ENCODE measurements at places on chromosomes 7 and 10. TPM values are rescaled to one million over a fixed set of nuclear protein-coding genes. Genes with fewer than 3 reads are reported as not detected.

DNA sequence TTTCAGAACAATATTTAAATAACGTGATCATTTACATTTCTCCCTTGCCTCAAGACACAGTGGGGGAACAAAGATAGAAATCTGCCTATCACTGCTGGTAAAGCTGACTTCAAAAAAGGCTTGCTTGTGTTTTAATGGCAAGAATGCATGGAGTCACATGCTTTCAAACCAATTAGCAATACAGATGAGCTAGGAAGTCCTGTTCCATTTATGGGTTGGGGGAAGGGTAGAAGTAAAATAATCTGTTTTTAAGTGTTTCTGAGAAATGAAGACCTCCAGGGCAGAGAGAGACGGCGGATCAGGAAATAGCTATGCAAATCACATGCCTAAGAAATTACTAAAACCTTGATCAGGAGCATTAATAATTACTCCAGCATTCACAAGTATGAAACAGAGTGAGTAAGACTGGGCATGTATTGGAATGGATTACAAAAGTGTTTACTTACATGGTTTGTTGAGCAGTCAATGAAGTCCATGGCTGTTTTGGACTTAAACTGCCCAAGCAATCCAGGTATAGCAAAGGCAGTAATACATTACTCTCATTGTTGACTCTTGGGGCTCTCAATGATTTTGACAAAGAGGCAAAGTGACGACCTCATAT, 142.0 kb downstream of the ARID5B start:
- no peak for DNase-seq

DNA sequence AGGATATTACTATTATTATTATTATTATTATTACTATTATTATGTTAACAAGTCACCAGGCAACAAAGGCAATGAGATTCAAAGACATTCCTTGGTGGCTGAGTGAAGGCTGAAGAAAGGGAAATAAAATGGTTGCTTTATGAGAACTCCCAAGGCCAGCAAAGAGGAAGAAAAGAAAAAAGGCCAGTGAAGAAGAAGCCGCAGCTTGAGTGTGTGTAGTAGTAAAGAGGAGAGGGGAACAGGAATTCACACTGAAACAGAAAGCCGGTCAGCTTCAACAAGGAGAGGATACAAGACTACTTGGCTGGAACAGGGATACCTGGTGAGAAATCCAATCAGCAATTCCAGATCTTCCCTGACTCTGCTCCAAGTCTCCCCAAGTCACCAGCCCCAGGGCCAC, 42.4 kb downstream of the PLXNA4 start:
- no peak for DNase-seq

- no peak for DNase-seq
Measured at GRCh38 chr7:51025668-51026067, 243.0 kb upstream of the GRB10 start.

DNA sequence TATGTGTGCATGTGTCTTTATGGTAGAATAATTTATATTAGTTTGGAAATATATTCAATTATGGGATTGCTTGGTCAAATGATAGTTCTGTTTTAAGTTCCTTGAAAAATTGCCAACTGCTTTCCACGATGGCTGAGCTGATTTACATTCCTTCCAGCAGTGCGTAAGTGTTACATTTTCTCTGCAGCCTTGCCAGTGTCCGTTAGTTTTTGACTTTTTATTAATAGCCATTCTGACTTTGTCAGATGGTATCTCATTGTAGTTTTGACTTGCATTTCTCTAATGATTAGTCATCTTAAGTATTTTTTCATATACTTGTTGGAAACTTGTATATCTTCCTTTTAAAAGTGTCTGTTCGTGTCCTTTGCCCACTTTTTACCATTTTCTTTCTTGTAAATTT, 434.2 kb upstream of the POT1 start:
- no peak for DNase-seq

GRCh38 chr10:1217237-1217587, 161.0 kb downstream of the WDR37 start:
- peak; percentile 15 for DNase-seq

GRCh38 chr7:124919841-124920240, 9.8 kb downstream of the POT1 start:
- no peak for DNase-seq

- DNase-seq = no peak
Measured at GRCh38 chr7:133646472-133647315, 393.8 kb downstream of the EXOC4 start.

The LIPM gene
- total RNA-seq = not detected

GRCh38 chr7:101550641-101551541, 78.2 kb downstream of the MYL10 start:
- DNase-seq = no peak

GRCh38 chr10:26367771-26368170, 70.4 kb upstream of the APBB1IP start:
- DNase-seq = peak; percentile 2

DNA sequence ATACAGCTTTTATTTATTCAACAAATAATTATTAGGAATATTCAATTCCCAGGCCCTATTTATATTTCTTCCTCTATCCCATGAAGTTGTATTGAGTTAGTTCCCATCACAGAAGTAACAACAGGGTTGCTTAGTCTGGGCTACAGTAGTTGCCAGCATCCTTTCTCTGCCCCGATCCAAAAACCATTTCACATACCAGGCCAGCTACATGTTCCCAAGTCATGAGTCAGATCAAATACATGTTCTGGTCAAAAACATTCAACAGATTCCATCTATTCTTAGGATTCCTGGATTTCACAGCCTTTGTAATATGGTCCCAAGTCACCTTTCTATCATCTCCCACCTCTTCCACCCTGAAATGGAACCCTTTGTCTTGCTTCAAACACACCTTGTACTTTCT, 91.6 kb downstream of the RAB11FIP2 start:
- DNase-seq = no peak

GRCh38 chr7:117323305-117323850, 520 bp upstream of the WNT2 start:
- no peak for DNase-seq

The CTTNBP2 gene
- not detected for total RNA-seq

DNA sequence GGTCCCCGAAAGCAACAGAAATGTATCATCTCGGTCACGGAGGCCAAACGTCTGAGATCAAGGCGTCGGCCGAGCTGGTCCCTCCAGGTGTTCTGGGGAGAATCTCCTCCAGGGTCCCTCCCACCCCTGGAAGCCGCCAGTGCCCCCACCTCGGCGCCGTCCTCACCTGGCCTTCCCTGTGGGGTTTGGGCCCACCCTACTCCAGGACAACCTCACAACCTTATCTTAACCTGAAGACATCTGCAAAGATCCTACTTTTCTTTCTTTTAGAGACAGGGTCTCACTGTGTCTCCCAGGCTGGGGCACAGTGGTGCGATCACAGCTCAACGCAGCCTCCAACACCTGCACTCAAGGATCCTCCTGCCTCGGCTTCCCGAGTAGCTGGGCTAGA, 33.4 kb downstream of the ADAP1 start:
- peak; percentile 56 for DNase-seq

DNA sequence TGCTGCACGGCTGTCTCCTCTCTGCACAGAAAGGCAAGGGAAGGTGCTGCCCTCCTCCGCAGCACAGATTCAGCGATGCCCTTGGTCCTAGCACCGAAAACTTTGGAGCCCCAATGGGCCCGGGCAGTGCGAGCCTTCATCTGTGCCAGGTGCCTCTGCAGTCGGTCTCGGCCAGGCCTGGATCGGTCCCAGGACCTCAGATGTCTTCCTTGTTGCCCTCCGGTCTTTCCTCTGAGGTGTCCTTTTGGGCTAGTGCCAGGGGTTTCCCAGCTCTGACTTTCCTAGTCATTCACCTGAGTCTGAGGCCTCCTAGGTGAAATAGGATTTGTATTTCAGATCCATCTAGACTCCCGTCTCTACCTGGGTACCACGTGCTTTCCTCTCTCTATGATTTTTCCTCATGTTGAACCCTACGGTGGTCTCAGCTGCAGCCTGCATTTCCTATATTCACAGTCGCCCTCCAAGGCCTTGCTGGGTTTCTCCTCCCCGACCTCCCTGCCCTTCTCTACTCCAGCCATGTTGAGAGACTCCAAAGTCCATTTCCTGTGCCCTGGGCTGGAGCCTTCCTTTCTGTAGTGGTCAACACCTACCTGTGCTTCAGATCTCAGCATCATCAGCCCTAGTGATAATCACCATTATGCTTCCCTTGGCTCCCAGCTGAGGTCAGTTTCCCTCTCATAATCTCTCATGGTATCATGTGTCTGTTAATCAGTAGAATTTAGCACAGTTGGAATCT, 92.0 kb upstream of the PRSS58 start:
- DNase-seq = no peak

GRCh38 chr7:33946094-33946699, 40.9 kb downstream of the BMPER start:
- no peak for DNase-seq

- DNase-seq = no peak
Measured at GRCh38 chr10:48842231-48842630, 97.4 kb downstream of the LRRC18 start.

- DNase-seq = no peak
Measured at GRCh38 chr10:92208736-92209135, 82.1 kb downstream of the CPEB3 start.

The ABCB1 gene
- total RNA-seq = 56.3 TPM

DNA sequence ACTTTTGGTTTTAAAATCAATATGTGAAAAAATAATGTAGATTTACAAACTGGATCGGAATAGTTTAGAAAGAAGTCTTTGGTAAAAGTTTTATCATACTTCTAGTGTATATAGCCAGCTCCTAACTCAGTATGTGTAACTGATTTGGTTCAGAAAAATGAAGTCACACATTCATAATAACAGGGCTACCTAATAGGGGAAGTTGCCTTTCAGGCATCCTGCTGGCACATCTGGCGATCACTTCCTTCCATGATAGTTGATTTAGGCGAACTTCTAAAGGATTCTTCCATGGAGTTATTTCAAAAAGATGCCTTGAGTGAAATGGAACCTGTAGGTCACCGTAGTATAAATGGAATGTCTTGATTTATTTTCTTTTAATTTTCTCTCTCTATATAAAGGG, 69.1 kb downstream of the SHH start:
- DNase-seq = no peak

The GRID2IP gene
- 2.6 TPM for total RNA-seq

GRCh38 chr7:71313553-71313952, 181.6 kb downstream of the GALNT17 start:
- no peak for DNase-seq

GRCh38 chr7:80273327-80273726, 138.7 kb downstream of the GNAI1 start:
- DNase-seq = no peak

DNA sequence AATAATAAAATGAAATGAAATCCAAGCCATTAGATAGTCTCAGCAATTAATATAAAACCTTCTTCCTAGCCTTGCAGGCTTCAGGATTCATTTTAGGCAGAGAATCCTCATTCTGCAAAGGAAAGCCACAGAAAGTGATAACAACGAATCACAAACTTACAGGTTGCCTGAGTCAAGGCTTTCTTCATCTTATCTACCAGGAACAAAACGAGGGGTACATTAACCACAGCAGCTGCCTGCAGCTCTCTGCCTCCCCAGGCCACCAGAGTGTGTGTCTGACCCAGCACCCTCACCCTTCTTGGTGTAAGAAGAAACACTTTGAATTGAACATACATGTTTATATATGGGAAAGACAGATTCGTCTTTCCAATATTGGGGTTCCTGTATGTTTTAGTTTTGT, 12.5 kb upstream of the TNS3 start:
- DNase-seq = no peak

DNA sequence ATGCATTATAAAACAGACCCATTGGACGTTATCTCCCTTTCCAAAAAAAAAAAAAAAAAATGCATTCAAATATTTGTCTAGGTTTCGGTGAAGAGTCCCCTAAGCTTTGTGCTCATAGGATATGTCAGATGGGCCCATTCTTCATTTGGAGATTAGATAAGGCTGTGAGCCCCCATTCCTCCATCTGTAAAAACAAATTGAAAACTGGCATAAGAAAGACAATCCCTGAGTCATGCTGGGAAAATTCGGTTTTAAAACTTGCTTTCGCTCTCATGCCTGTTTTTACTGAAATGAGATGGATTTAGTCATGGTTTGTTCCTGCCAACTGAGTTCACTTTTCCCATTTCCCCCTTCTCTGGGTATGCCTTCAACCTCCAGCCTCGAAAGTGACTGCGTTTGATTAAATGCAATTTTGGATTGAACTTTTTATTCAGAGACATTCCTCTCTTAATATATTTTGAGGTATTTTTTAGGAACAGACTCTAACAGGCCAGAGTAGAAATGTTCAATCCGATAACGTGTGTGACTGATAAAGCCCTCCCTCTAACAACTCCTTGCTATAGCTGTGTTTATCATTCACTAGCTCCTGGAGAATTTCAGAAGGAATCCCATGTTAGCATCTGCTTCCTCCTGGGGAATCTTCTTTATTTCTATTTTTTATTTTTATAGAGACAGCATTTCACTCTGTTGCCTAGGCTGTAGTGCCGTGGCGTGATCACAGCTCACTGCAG, 190.9 kb upstream of the LYZL2 start:
- DNase-seq = no peak

The OR2A12 gene
- not detected for total RNA-seq

The RTKN2 gene
- total RNA-seq = 0.44 TPM

- DNase-seq = no peak
Measured at GRCh38 chr10:17240096-17240495, 12.1 kb downstream of the VIM start.

- DNase-seq = no peak
Measured at GRCh38 chr10:64156166-64156565, 635.0 kb downstream of the REEP3 start.

DNA sequence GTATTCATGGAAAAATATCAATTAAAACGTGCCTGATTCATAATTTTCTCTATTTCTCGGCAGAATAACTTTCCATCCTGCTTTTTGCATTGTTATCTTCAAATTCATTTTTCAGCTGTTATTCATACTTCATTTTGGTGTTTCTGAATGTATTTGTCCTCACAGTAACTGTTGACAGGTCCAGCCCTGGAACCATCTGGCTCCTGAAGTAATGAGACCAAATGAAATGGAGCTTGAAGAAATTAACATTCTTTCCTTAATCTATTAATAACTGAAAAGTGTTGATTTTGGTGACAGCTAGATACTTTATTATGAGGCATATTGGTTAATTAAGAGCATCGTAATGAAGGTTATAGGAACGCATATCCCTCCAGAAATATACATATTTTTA, 257.0 kb upstream of the MINDY3 start:
- DNase-seq = no peak

DNA sequence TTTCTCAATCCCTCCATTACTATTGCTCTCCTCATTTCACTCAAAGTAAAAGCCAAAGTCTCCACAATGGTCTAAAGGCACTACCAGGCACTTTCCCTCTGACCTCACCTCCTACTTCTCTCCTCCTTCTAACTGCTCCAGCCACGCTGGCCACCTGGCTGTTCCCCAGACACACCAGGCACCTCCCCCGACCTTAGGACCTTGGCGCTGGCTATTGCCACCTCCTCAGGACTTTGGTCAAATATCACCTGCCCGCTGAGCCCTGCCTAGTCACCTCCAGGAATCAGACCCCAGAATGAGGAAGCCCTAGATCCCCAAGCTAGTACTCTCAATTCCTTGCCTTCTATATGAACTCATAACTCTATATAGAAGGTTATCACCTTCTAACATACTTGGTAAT, 66.2 kb upstream of the STEAP1B start:
- no peak for DNase-seq

GRCh38 chr10:73810735-73811465, 498 bp downstream of the NDST2 start:
- peak; percentile 55 for DNase-seq

The OR2A1 gene
- total RNA-seq = not detected

Data from naive thymus-derived CD8-positive, alpha-beta T cell (primary cell).